ENCODE measurements at places on chromosomes 7 and 10.

- no peak for DNase-seq
These were observed 732.9 kb upstream of the LRRN3 start for GRCh38 chr7:110358028-110358427.

DNA sequence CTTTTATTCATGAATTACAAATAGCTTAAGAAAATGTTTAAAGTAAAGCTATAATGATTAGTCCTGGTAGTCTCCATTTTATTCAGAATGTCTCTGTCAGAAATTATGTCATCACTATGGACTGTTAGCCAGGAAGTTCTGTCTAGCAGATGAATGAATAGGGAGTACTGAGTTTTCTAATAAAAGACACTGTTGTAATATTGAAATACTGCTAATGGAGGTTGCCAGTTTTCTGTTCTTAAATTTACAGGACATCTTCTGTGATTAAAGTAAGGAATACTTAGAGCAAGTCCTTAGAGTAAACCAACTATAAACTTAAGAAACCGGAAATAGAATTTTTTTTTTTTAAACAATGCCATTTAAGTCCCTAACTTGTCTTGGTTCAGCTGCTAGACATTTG is 309.8 kb downstream of the ADK start:
- no peak for DNase-seq

DNA sequence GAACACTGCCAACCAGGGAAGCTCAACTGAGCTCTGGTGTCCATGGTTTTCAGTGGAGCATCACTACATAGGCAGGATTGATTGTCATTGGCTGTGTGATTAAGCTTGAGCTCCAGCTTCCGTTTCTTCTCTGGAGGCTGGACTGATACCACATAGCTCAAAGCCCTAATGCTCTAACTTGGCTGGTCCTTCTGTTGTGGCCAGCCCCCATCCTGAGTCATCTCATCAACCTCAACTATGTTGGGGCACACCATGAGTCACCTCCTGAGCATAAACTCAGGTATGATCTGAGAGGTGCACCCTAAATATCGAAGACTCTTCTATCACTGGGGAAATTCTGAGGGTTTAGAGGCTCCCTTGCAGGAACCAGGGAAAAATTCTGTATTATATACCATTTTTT is 114.5 kb upstream of the INHBA start:
- DNase-seq = no peak

- DNase-seq = no peak
These were observed 825.9 kb upstream of the IGFBP3 start for GRCh38 chr7:46746695-46747687.

DNA sequence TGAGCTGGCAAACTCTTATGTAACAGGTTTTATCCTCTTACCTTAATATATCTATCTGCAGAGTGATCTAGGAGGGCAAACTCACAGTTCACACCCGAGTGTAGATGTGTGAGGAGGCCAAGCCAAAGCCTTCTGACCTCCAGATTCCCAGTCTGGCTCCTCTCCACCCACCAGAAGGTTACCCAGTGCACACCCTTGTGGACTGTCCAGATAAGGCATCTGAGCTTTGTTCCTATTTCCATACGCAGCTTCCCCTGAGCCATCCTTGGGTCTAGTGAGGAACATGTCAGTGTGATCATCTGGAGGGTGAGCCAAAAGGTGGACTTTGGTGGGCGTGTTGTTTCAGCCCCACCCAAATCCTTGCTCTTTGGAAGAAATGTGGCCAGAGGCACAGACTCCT is 203.0 kb upstream of the MEOX2 start:
- no peak for DNase-seq

DNA sequence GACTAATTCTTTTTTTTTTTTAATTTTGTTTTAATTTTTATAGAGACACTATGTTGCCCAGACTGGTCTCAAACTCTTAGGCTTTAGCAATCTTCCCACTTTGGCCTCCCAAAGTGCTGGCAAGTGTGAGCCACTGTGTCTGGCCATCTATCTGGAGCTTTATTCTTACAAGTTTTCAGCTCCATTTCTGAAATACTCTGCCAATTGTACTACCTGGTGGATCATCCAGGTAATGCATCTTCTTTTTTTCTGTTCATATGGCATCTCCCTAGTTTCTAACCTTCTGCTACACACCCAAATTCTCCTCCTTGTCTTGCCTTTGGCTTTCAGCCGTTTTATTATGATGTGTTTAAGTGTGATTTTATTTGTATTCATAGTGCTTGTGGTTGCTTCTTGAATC is 40.2 kb downstream of the ZNF365 start:
- no peak for DNase-seq

GRCh38 chr7:4819560-4820404 is 42.0 kb downstream of the PAPOLB start:
- DNase-seq = no peak

DNA sequence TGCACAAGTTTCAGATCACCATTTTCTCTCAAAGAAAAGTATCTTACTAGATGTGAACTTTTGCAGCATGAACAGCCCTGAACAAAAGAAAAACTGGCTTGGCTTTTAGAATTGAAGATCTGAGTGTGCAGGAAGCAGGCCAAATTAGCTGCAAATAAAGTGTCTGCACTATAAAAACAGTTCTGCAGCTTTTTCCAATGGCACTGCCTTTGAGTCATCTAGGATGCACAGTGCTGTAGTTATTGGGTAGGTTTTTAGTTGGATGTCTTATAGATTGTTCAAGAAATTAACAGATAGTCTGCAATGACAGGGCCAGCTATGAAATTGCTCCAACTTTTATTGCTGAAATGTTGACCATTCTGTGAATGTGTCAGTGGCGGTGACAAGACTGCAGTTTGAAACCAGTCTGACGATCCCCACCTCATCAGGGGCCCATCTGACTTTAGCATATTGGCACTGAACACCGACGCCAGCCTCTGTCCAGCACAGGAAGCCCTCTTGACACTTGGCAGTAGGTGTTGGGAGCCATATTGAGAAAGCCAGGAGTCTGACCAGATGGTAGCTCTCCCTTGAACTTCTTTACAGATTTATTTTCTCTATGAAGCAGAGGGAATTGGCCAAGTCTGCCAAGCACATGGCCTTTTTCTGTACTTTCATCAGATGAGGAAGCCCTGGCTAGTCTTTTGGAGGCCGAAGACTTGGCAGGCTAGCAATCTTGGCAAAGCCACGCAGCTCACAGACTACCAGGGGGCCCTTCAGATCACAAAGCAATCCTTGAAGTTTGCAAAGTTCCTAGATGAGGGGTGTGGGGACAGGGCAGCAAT is 490.6 kb downstream of the NEBL start:
- no peak for DNase-seq

DNA sequence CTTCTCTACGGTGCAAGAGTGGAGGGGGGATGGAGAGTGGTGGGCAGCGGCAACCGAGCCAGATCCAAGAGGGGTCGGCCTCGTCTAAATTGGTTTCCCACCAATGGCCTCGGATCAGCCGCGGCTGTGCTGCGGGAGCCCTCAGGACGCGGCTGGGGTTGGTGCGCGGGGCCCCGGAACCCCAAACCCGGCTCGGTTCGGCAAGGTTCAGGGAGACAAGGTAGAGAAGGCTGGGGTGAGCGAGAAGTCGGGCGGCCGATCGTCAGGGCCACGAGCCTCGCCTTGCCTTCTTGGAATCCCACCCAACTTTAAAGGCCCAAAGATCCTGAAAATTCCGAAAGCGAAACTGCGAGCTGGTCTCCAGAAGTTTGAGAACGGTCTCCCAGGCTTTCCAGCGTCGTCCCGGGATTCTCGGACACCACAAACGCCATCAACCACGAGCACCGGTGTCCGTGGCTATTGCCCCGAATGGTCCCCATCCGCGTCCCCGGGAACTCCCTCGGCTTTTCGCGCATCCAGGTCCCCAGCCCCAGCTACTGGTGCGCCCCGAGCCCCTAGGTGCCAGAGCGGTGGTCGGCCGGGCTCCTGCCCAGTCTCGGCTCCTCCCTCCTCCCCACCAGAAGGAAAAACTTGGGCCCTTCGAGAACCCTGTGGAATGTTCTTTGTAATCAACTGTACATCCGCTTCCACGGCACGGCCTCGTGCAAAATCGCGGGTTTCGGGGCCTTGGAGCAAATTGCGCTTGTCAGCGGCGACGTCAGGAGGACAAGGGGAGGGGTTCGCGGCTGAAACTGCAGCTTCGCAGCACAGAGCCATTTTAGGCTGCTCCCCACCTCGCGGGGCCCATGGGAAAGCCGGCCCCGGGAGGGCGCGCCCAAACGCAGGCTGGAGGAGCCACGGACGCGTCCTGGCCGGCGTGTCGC is 3.2 kb downstream of the SFMBT2 start:
- DNase-seq = no peak

DNA sequence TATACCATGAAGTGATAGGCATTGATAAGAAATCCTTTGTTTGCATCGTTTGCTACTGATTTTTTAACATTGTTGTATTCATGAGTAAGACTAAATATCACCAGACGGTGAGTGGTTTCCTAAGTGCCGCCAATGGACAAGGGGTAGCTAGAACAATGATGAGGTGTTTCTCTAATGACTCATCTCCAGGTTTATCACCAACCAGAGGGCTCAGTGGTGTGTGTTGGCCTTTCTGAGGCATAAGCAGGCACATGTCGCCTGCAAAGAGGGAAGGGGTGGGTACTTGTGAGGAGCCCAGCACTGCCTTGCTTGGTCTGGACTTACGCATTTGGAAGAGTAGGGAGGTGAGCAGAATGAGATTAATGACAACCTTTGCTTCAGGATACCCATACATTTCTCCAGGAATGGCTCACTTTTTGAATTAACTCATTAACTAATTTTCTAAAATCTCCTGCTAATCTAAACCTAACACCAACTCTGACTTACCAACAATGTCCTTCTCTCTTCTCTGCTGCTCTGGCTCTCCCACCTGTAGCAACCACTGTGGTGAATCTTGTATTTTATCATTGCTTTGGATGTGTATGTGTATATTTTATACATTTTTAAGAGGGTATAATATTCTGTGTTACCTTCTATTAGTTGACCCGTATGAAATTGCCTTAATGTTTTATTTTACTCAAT is 722.6 kb downstream of the GRID1 start:
- DNase-seq = no peak

DNA sequence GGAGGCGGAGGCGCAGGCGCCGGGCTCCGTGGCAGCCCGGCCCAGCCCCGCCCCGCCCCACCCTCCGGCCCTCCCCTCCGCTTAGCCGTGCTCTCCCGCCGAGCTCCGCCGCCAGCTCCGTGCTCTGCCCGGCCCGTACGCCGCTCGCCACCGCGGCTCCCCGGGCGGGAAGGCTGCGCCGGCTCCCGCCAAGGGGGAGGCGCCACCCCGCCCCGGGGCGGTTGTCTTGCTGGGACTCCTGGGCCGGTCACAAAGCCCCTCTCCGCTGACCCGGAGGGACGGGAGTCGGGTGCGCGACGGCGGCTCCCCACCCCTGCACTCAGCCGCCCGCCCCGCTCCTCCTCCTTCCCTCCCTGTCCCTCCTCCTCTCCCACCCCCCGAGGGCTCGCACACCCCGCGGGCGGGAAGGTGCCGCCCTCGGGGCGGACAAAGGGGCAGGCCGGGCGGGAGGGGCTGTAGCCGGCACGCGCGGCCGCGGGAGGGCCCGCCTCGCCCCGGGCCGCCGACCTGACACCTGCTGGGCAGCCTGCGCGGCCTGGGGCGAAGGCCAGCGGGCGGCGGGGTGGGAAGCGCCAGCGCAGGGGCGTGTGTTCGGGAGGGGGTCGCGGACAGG is 11.5 kb upstream of the SP8 start:
- DNase-seq = no peak

DNA sequence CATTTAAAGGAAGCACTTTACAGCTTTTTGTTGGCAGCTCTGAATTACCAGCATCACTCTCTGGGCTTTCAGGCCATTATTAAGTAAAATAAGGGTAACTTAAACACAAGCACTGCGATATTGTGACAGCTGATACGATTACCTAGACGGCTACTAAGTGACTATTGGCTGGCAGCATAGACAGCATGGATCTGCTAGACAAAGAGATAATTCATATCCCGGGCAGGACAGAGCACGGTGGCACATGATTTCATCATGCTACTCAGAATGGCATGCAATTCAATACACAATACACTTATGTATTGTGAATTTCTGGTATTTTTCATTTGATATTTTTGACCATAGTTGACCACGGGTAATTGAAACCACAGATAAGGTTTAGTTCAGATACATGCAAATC is 522.0 kb upstream of the LRRN3 start:
- no peak for DNase-seq

DNA sequence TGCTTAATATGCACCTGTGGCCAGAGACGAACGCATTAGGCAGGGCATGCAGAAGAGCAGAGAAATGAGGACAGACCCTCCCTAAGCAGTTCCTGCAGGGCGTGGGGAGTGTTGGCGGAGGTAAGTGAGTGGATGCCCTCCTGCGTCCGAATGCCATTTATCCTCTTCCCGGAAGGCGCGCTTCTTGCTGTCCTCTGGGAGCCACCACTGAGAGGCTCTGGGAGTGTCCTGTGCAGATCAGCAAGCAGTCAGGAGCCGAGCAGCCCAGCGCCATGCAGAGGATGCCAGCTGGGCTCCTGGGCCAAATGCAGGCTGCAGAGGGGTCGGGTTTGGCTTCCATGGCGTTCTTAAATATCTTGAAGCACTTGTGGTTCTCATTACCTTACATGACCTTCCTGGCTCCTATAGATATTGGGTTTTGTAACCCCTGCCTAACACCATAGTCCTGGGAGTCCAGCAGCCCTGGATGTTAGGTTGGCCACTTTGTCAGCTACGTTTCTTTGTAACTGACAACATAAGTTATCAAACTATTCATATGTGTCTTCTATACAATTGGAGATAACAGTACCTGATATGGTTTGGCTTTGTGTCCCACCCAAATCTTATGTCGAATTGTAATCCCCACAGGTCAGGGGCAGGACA is 30.0 kb upstream of the SLIT1 start:
- DNase-seq = no peak

DNA sequence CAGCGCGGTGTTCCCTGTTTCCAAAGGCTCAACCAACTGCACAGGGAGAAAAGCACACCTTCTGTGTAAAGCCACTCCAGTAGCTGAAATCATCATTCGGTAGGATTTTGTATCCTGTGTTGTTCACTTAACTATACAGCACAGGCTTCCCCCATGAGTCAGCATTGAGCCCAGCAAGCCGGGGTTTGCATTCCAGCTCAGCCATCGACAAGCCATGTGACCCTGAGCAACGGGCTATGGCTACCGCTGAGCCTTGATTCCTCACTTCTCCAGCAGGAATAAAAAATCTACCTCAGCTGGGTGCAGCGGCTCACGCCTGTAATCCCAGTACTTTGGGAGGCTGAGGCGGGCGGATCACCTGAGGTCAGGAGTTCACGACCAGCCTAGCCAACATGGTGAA is 44.1 kb upstream of the ATP6V0A4 start:
- no peak for DNase-seq

GRCh38 chr10:91000470-91000869 is 79.6 kb upstream of the ANKRD1 start:
- DNase-seq = no peak

- no peak for DNase-seq
These were observed 216.2 kb downstream of the AUTS2 start for GRCh38 chr7:69814421-69814962.

Measured in lower leg skin (tissue), 4 donors.